ENCODE measurements at places on chromosomes 6 and 20.

DNA sequence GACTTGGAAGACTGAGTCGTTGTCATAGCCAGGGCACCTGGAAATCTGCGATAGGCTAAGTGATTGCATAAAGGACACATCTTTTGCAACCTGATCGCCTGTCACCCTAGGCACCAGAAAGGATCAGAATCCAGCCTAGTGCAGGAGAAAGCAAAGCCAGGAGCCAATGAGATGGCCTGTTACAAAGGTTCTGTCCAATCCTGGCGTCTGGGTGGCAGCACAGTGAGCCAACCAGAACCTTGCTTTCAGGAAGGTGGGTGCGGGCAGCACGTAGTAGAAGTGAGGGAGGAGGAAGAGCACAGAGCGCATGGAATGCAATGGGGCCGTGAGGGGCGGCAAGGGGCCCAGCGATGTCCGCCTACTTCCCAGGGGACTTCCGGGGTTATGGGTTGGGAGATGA, 120.4 kb upstream of the GGTLC1 start:
- DNase-seq, result no peak

DNA sequence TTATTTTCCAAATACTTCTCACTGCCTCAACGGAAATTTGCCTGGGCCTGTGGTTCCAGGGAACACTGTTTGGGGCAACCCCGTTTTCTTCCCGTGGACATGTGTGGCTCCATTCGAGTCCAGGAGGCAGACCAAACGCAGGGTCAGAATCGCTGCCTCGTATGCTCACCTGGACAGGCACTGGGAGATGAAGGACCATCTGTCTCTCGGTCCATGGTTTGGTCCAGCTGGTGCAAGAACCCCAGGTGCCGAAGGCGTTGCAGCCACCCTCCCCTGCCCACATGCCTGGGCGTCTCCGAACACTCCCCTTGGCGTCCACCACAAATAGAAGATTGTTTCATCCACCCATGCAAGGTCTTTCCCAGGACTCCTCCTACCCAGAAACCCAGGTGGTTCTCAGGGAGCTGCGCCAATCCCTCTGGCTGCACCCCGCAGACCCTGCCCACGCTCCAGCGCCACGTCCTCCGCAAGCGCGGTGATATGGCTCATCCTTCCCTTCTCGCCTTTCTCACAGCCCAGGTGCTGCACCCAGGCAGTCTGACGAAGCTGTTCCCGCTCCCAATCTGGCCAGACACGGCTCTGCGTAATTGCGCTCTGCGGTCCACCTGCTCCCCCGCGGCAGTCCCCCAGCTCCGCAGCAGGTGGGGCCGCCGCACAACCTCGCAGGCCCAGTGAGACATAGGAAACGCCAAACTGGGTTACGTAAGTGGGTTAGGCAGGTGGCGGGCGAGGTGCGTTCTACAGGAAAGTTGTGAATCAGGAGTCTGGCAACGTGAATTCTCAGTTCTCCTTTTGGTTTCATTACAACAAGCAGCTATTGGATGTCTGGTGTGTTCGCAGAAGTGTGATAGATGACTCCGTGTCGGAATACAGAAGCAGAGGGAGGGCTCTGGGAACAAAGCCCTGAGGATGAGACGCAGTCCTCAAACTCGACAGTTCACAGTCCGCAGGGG, 146.2 kb upstream of the ECI2 start:
- DNase-seq, result peak; percentile 31

DNA sequence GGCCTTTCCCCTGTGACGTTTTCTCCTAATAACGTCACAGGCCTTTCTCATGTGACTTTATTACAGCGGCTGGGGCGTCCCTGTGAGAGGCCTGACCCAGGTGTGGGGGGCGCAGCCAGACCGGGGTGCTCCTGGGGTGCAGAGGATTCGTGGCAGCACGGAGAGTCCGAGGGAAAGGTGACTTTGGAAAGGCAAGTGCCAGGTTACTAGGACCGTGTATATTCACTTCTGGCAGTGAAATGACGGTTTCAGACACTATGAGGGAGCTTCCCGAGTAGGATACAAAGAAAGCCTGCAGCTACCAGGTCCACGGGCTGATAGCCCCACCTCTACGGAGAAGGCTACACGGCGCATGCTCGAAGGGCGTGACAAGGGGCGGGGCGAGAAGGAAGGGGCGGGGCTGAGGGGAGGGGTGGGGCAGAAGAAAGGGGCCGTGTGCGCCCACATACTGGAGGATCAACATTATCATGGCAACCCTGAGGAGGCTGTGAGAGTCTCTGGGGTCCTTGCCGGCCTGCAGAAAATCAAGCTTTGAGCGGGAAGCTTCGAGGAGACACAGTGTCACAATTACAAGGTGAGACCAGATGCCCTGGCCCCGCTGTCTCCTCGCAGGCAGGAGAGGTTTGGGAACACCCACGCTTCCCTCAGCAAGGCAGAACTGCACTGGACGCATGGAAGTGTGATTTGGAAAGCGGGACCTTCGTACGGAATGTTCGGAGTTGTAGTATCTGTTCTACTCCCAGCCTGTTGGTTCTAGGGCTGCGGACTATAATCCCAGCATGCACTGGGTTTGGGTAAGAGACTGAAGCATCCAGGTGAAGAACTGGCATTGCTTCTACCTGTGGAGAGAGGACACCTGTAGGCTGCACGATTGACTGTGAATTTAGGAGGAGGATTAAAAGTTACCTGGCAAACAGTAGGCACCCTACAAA, 54.4 kb upstream of the ZNF337 start:
- peak; percentile 59 for DNase-seq

DNA sequence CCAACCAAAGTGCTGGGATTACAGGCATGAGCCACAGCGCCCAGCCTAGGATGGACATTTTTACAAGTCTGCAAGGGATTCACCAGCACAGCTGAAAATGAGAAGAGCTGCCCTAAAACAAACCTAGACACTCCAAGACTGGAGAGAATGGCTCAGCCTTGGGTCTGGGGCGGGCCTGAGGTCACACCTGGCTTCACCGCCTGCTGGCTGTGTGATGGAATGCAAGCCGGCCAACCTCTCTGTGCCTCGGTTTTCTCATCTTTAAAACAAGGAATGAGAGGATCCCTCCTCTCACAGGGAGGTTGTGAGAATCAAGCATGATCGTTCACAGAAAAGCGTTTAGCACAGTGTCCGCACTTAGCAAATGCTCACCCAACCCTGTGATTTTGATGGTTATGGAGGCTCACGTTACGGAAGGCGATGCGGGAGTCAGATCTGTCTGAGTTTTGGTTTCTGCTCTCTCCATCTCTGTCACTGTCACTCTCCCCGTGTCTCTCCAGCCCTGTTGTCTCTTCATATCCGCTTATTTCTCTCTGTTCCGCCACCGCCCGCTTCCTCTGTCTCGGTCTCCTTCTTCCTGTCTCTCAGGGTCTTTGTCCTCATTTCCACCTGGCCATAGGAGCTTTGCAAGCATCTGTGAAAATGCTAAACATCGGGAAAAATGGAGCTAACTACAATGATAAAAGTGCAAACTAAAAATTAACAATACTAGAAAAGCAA, 47.6 kb downstream of the CEBPB start:
- no peak for DNase-seq

GRCh38 chr6:52394251-52394666, 25.9 kb upstream of the EFHC1 start:
- DNase-seq, result no peak

DNA sequence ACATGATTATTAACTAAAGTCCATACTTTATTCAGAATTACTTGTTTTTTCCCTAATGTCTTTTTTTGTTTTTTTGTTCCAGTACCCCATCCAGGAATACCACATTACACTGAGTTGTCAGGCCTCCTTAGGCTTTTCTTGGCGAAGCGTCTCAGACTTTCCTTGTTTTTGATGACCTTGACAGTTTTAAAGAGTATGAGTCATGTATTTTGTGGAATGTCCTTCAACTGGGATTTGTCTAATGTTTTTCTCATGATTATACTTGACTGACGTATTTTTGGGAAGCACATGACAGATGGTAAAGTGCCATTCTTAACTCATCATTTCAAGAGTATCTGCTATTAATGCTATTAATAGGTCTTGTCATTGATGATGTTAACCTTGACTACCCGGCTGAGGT, 23.6 kb downstream of the ENPP1 start:
- DNase-seq, result peak; percentile 37

DNA sequence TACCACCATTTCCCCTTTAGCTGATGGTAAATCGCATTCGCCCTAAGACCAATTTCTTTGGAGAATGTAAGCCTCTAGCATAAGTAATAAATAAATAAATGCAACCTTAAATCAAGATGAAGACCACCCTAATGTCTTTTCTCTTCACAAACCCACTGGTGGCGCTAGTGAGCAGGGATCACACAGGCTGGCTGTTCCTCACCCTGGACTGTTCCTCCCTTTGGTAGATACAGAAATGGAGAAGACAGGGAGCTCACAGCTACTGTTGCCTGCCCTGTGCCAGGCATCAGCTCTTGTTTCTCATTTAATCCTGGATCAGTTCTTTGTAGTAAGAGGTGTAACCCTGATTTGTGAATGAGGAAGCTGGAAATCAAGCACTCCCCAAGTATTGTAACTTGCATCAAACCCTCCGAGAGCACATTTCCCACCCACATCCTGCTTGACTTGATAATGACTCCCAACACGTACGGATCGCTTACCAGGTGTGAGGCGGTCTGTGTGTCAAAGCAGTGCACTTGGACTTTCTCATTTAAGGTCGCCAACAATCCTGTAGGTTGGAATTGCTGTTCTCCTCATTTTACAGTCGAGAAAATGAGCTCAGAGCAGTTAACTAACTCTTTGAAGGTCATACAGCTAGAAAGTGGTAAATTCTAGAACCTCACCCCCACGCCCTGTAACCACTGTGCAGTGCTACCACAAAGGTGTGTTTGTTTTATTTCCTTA, 236.1 kb downstream of the TSHZ2 start:
- DNase-seq, result no peak

DNA sequence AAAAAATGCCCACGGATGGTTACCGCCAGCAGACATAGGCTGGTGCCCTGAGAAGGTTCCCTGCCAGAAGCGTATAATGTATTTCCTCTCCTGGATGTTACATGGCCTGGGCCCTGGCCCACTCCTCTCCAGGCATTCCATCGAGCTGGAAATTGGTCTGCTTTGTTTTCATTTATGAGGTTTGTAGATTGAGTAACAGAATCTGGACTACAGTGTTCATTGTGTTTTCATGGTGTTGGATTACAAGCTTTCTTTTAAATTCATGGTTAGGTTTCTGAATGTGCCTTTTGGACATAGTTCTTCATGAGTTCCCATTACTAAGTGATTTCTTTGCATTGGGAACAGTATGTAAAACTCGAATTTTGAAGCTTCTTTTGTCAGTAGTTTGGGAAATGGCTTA, 6.4 kb downstream of the TIAM2 start:
- peak; percentile 39 for DNase-seq

DNA sequence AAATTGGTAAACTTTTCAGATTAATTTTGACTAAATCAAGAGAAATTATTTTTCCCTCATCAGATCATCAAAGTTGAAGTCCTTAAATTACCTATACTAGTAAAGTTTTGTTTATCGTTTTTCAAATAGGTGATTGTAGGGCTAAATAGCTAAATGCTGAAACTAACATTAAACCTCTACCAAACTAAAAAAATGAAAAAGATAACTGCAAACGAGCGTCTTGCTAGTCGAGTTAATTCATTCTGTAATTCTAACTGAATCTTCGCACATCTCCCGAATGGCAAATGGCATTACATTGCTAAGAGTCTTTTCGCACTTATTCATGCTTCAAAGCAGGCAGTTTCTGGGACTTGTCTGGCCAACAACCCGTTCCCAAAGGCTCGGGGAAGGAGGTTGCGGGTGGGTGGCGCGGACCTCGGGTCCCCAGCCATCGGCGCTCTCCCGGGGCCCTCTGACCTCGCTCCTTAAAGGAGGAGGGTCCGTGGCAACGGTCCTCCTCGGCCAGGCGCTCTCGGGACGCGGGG, 43.8 kb downstream of the POPDC3 start:
- peak; percentile 27 for DNase-seq

DNA sequence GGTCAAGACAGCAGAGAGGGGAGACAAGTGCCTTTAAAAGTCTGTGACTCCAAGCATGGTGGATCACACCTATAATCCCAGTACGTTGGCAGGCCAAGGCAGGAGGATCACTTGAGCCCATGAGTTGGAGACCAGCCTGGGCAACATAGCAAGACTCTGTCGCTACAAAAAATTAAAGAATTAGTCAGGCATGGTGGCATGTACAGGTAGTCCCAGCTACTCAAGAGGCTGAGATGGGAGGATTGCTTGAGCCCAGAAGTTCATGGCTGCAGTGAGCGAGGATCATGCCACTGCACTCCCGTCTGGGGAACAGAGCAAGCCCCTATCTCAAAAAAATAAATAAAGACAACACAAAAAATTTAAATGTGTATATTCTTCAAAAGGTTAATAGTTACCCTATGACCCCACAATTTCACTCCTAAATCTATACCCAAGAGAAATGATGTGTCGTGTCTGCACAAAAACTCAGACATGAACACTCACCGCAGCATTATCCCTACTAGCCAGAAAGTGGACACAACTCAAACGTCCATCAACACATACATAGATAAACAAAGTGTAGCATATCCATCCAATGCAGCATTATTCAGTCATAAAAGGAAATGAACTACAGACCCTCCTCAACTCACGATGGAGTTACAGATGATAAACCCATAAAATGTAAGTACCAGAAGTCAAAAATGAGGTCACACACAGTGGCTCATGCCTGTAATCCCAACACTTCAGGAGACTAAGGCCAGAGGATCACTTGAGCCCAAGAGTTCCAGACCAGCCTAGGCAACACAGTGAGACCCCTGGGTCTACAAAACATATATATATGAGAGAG, 23.9 kb downstream of the ZMYND8 start:
- no peak for DNase-seq

DNA sequence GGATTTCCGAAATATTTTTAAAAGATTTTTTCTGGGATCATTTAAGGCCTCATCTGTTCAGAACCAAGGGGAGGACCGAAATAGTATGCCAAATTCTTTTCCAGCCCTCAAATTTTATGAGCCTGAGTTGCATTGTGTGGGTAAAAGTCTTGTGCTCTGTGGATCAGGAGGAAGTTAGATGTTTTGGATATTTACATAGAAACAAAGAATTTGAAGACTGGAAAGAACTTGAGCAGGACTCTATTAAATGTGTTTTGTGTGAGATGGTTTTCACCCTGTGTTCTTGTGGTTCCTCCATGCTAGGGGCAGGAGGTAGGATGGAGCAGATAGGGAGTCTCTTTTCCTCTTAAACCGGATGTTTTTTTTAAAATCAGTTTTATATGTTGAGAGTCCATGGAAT, 329.1 kb downstream of the LAMA2 start:
- no peak for DNase-seq

GRCh38 chr6:115814907-115815306, 245.8 kb downstream of the FRK start:
- DNase-seq, result no peak

DNA sequence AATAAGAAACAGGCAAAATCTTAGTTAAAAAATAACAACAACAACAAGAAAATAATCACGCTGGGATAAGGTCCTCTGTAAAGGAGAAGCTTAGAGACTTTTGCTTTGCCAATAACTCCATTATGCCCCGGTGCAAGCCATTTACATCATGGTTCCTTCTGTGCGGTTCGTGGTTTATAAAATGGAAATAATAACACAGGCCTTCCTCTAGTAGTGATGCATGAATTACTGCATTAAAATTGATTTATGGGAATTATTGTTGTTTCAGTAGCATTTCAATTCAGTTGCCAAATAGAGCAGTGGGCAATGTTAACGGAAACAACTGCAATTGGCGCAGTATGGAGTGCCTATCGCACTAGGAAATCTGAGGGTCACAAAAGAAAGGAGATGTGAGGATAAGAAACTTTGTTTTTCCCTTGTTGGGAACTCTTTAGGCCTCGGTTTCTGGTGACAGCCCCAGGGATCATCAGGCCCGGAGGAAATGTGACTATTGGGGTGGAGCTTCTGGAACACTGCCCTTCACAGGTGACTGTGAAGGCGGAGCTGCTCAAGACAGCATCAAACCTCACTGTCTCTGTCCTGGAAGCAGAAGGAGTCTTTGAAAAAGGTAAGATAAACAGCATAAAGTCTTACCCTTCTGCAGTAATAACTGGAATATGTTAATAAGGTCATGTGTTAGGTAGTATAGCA, 1.1 kb downstream of the CD109 start:
- DNase-seq, result no peak

All from fibroblast of pulmonary artery (primary cell).